Cerebellar nuclear complex (tissue), 1 donor: ENCODE measurements at places on chromosomes 5 and 9.
A peak's percentile ranks its signal among the peaks of the same experiment; 100 is the strongest.

- DNase-seq = no peak
Measured at GRCh38 chr9:97793067-97793466, 60.0 kb upstream of the FOXE1 start.

- no peak for DNase-seq
Measured at GRCh38 chr5:6418679-6419276, 29.9 kb upstream of the UBE2QL1 start.

DNA sequence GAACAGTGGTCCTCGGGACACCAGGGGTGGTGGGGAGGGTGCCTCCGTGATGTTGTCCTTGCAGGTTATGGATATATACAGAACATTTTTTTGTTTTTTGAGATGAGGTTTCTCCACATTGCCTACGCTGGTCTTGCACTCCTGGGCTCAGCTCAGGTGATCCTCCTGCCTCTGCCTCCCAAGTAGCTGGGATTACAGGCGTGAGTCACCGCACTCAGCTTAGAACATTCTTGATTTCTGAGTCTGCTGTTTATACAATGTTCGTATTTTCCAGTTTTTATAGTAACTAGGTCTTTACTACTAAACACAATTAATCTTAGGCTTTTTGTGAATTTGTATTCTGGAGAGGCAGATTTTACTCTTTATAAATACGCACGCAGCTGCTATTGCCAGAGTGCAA, 6.0 kb downstream of the PMPCA start:
- no peak for DNase-seq

GRCh38 chr9:105242062-105242461, 2.4 kb upstream of the SLC44A1 start:
- DNase-seq = no peak

DNA sequence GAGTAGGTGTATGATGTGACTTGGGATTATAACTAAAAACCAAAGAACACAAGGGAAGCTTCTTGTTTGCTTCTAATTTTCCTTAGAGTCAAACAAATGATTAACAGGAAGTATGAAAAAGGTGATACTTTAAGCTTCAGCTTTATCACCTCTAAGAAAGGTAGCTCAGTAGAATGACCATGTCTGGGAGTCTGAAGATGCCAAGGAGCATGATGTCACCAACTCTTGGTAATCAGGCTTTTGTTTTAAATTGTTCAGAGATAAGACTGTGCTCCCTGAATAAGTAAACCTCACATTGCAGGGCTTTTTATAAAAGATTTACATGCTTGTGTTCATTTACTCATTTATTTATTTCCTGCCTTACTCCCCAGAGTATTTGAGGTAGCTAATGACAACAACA, 169.9 kb downstream of the FER start:
- no peak for DNase-seq

- no peak for DNase-seq
Measured at GRCh38 chr9:136981588-136982231, 1.1 kb upstream of the LCNL1 start.

DNA sequence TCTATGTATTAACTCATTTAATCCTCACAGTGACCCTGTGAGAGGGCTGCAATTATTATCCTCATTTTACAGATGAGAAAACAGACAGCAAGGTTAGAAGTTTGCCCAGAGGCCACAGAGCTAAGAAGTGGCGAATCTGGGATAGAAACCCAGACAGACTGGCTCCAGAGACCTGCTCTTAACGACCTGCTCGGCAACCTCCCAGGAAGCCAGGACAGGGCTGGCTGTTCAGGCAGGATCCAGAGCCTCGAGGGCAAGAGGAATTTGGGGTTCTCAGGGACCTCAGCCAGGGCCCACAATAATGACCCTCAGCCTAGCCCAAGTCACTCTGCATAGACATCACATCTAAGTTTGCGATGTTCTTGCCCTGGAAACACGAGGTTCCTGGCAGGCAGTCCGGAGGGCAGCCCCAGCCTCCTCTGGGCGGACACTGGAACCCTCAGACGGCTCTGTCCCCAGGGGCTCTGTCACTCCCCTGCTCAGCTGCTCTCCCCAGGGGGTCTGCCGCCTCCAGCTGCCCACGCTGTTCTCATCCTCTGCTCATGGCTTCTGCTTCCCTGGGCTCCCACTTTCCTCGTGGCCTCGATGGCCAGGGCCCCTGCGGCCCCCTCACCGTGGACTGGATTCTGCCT, 138.5 kb upstream of the ERCC6L2 start:
- DNase-seq = no peak

GRCh38 chr5:116529615-116530014, 45.0 kb downstream of the SEMA6A start:
- DNase-seq = no peak

GRCh38 chr5:133471699-133472098, 140.6 kb downstream of the FSTL4 start:
- no peak for DNase-seq

DNA sequence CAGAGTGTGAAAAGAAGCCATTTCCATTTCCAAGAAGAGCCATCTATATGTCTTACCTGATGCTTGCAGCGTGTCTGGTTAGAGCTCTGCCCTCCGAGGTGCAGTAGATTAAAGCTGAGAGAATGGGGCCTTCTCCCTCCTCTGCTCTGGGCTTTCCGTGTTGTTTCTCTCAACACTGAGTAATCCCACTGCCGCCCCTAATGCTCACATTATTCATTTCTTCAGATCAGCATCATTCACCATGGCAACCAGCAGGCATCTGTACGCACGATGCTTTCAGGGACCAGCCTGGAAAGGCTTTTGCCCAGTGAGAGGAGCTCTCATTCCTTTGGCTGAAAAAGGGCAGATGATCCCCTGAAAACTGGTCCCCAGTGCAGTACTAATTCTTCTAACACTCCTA, 79.6 kb downstream of the CYFIP2 start:
- DNase-seq = no peak

DNA sequence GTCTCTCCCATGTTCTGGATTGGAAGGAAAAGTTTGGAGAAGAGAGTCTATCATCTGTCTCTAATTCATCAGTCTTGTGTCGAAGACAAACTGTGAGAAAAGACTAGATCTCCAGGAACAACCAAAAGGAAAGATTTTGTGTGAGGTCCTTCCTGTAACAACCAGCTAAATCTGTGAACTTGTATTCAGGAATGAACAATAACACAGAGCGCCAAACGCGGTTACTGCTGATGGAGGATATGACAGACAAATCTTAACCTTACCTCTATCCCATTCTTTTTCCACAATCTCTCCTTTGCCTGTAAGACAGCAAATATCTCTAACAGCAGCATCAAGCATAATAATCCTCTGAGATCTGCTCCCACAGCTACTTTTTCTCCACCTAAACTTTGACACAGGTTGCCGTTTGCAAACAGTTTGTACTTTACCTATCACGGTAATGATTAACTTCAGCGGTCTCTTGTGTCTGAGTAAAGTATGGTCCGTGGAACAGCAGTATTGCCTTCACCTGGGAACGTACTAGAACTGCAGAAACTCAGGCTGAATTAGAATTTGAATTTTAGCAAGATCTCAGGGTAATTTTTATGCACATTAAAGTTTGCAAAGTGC, 387.6 kb downstream of the ELAVL2 start:
- no peak for DNase-seq

- no peak for DNase-seq
Measured at GRCh38 chr5:142501890-142502289, 177.1 kb upstream of the SPRY4 start.

- no peak for DNase-seq
Measured at GRCh38 chr9:33295571-33295970, 5.3 kb downstream of the NFX1 start.

DNA sequence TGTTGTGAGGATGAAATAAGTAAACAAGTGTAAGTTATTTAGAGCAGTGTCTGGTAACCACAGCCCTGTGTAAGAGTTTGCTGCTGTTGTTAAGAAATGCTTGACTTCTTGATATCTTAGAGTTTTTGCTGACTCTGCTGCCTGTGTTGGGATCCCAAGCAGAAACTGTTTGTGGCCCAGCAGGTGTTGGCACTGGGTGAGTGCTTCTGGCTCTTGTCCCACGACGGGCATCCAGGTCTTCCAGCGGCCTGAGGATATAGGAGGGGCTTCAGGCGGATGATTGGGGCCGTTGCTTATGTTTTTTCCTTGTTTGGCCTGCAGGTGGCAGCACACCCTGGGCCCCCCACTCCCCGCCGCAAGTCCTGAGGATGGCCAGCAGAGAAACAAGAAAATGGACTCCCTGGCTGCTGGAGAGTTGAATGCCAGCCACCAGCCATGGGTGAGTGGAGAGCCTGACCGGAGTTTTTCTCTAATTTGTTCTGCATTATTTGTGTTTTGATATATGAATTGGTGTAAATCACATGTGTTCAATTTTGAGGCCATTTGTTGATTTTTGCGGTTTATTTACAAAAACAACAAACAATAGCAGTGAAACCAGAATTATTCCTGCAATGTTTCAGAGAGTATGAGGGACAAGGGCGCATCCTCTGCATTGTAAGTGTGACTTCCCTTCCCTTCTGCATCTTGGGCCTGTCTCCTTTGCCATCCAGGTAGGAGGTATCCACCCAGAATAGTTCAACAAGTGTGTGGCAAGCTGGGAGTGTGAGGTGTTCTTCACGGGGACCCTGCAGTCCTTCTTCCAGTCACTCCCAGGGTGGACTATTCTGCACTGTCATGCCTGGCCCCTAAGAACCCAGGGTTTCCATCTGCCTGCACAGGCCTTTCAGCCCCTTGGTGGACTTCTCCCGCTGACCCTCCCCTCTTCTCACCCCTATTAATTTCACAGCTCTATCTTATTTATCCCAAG, 50.3 kb downstream of the SLC22A5 start:
- DNase-seq = peak; percentile 69

- DNase-seq = no peak
Measured at GRCh38 chr9:133739408-133740280, 1.5 kb upstream of the SARDH start.

DNA sequence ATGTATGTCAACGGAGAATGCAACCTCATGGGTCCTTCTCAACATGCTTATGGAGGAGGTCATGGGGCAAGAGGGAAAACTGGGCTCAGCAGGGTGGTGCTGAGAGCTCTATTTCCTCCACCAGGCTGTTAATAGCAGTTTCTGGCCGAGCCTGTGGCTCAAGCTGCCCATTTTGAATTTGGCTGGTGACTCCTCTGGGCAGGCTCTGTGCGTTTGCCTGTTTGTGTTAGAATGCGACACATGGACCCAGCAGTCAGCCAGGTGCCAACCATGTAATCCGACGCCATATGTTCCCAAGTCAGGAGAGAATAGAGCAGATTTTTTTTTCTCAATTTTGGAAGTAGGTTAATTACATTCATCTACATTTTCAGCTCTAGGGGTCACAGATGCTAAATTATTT, 387.7 kb upstream of the CLINT1 start:
- DNase-seq = peak; percentile 63

DNA sequence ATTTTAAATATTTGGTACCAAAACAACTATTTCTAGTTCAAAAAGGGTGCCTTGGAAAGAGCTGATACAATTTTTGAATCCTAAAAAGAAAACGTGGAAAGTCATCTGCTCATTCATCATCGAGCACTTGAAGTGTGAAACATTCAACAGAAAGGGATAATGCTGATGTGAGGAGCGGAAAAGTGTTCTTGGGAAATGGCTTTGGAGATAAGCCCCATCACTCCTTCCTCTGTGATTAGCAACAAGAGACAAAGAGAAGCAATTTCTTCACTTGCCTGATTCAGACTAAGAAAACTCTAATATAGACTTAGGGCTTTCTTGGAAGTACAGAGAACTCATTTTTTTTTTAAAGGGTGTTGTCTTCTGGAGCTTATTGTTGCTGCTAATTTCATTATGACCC, 74.9 kb downstream of the C9orf152 start:
- no peak for DNase-seq

GRCh38 chr9:136015656-136016571, 54.7 kb upstream of the UBAC1 start:
- no peak for DNase-seq

GRCh38 chr5:142862594-142862993, 92.4 kb downstream of the ARHGAP26 start:
- DNase-seq = no peak

DNA sequence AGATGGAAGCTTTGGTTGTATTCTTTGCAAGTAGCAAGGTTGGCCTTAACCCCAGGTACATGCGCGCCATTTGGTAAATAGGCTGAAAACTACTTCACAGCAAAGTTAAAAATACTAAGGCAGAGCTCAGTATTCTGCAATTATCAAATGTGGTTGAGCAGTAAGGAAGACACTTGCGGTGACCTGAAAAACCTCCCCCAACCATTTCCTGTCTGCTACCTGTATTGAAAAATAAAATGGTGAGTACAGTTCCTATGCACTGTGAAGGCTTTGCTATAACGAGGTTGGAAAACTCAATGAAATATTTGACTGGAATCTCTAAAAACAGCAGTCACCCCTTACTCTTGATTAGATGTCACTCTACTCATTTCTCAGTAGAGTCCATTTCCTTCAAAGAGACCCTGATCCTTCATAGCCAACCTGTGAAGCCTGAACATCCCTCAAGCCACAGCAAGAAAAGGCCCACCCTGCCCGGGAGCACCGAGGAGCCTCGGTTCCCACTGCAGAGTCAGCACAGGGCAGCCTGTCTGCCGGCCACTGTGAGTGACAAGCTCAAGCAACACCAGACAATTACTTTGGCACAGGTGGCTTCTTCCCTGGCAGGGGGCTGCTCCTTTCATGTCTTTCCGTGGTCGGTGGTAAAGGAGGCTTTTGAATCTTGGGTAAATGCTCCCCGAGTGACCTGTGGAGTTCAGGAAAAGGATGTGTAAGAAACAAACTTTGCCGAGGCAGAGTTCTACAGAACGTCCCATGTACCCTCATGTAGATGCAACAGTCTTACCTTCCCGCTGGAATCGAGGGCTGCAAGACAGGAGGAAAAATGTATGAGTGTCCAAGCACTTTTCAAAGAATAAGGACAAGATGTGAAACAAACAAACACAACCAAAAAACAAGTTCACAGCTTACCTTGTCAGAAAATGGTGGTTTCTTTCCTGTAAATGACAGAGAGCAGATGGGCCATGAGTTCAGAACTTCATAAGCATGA, 29.6 kb downstream of the C5orf58 start:
- DNase-seq = no peak

DNA sequence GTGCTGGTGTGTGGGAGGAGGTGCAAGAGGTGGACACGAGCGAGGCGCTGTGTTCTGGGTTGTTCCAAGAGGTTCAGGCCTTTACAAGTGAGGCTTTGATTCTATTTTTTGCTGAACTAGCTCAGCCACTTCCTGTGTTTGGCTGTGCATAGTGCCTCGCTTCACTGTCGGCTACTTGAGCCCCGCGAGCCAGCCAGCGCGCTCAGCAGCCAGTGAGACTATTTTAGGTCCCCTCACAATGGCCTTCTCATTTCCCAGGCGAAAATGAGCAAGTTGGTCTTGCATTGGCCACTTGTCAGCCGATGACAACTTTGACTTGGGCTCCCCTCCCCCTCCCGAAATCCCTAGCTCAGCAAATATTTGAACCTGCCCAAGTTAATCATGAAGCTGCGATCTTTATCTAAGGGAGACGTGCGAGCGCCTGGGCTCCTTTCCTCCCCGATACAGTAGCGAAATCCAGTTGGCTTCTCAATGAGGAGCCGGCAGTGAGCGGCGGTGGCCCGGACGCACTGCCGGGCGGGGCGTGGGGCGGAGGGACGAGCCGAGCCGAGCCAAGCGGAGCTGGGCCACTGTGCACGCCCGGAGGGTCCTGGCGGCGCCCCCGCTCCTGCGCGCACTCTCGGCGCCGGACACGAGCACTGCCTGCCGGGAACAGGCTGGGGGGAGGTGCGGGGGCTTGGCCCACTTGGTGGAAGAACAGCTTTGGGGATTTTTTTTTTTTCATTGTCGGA, 72.6 kb downstream of the PIK3R1 start:
- DNase-seq = no peak

GRCh38 chr5:142428773-142429473, 104.1 kb upstream of the SPRY4 start:
- DNase-seq = no peak

- no peak for DNase-seq
Measured at GRCh38 chr5:103424453-103425205, 138.0 kb downstream of the NUDT12 start.
